ENCODE measurements at places on chromosomes 13 and 19. TPM values are rescaled to one million over a fixed set of nuclear protein-coding genes. Genes with fewer than 3 reads are reported as not detected.

GRK1 gene
- total RNA-seq: not detected

FBXO27 gene
- total RNA-seq: under 0.01 TPM

NPAS1 gene
- 0.56 TPM for total RNA-seq

OR10H1 gene
- not detected for total RNA-seq

LSM7 gene
- total RNA-seq: 200 TPM

PSG3 gene
- not detected for total RNA-seq

DNA sequence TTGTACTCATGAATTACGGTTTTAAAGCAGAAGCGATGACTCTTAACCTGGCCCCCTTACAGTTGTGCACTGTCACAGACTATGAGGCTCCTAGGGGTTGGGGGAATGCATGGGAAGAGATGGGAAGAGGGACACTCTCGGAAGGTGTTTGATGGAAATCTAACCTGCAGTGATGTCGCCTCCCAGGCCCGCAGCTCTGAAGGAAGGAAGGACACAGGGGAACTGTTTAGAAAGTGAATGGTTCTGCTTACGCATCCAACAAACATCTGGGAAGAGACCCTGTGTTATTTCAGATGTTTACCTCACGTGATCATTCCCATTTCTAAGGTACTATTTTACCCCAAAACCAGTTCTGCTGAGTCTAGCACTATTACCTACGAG, 48.0 kb upstream of the SLC7A9 start:
- no peak for DNase-seq

DNA sequence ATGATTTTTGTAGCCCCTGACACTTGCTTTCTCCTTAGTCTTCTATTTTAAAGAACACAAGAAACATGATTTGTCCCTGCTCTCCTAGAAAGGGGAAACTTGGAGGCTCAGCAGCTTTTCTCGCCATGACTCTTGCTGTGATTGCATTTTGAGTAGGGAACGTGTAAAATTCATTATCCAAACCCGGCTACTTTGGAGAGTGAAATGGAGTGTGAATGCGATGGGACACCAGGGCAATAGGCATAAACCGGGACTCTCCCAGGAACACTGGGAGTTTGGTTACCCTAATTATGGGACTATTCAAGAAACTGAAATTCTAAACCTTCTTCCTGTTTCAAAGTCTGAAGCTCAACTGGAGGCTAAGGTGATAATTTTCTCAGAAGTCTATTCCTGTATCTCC, 181.7 kb upstream of the RFC3 start:
- DNase-seq: no peak

- DNase-seq: peak; percentile 28
These were observed 5.2 kb downstream of the GRTP1 start for GRCh38 chr13:113358653-113359190.

DNA sequence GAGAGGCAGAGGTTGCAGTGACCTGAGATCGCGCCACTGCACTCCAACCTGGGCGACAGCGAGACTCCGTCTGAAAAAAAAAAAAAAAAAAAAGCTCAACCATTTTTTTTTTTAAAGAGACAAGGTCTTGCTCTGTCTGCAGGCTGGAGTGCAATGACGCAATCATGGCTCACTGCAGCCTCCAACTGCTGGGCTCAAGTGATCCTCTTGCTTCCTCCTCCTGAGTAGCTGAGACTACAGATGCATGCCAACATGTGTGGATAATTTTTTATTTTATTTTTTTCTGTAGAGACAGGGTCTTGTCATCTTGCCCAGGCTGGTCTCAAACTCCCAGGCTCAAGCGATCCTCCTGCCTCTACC, 10.3 kb downstream of the EHD2 start:
- DNase-seq: peak; percentile 95

DNA sequence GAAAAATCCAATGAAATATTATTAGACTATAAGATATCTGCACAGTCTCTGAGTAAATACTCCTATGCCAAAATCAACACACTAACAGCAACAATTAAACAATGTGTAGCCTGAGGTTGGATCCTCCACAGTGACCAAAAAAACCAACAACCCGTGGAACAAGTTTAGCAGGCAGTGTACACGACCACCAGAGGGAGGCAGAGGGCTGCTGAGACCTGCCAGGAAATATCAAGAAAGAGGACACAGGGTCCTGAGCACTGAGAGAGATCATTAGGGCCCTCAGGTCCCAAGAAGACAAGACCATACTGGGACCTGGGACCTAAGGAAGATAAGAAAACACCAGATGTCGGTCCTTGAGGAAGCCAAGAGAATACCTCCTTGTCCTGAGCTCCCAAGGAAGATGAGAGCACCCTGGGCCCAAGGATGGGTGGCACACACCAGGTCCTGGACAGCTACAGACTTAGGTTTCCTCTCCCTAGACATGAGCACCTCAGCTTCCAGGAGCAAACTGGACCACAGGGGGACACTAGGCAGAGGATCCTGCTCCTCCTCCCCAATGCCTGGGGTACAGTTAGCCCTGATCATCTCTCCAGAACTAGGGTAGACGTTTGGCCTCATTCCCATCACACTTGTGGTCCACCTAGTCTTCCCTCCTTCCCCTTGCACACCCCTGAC, 822 bp upstream of the ZNF274 start:
- no peak for DNase-seq

GRCh38 chr19:7200736-7201135, 93.5 kb downstream of the INSR start:
- no peak for DNase-seq

DNA sequence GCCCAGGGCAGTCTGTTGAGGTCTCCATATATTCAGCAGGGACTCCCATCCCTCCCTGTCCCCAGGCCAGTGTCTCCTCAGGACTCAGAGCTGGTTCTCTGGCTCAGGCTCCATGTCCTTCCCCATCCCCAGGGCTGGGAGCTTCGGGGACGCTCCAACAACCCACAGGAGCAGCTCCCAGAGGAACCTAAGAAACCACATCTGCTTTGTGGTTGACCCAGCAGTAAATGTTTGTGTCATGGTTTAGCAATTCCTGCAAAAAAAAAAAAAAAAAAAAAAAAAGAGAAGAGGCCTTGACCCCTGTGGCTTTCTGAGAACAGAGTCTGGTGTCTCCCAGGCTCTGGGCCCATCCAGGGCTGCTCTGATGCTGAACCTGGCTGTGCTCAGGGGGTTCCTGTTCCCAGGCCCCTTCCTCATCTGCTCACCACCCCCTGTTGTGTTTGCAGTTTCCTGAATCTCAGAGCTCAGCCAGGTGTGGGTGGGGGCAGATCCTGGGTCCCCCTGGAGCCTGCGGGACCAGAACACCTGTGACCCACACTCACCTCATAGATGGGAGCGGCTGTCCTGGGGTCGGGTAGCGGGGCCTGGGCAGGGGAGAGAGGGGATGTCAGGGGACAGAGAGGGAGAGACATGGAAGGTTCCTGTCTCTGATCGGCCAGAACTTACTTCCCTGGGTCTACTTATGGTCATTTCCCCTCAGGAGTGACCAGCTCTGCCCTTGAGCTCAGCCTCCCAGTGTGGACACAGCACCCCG, 25.2 kb upstream of the CEACAM1 start:
- peak; percentile 67 for DNase-seq

DNA sequence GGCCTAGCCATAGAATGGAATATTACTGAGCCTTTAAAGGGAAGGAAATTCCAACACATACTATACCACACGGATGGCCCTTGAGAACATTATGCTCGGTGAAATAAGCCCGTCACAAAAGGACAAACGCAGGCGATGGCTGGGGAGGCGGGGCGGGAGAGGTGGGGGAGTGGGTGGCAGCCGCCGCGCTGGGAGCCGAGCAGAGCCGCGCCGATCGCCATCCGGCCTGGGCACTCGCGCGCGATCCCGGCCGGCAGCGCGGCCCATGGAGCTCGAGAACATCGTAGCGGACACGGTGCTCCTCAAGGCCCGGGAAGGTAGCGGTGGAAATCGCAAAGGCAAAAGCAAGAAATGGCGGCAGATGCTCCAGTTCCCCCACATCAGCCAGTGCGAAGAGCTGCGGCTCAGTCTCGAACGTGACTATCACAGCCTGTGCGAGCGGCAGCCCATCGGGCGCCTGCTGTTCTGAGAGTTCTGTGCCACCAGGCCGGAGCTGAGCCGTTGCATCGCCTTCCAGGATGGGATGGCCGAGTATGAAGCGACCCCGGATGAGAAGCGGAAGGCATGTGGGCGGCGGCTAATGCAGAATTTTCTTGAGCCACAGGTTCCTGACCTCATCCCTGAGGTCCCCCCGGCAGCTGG, 140.1 kb downstream of the ZDHHC20 start:
- no peak for DNase-seq

DNA sequence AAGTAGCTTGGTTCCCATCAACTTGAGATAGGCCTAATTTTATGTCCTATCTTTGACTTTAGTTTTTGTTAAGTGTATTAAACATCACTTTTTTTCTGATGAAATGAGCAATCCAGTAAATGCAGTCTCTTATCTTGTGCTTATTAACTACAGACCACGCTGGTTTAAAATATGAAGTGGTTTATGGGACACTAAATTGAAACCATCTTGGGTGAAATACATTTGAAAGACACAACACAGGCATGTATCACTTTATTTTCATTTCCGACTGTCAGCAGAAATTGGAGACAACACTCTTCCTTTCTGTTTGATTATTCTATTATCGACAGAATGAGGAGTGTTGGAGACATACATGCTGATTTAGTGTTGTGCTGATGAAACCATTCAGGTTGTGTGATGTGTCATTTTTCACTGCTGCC, 447.7 kb downstream of the GPC6 start:
- no peak for DNase-seq

DNA sequence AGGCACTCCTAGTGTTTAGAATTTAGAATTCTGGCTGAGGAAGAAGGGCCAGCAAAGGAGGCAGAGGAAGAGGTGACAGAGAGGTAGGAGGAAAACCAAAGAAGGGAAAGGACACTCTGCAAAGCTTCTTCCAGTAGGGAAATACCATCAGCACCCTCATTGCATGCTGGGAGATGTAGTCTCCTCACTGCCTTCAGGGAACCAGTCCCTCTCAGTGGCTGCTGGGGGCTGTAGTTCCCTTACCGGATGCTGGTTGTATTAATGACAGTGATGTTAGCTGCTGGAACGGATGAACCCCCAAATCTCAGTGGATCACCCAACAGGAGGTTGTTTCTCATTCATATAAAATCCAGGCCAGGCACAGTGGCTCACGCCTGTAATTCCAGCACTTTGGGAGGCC, 10.1 kb downstream of the GRIN2D start:
- peak; percentile 71 for DNase-seq

GRCh38 chr13:90857921-90858320, 489.6 kb upstream of the MIR17HG start:
- DNase-seq: no peak

- DNase-seq: no peak
These were observed 59.0 kb upstream of the FLT1 start for GRCh38 chr13:28553971-28554370.

GRCh38 chr13:114219392-114219791, 15.3 kb upstream of the CDC16 start:
- no peak for DNase-seq

DNA sequence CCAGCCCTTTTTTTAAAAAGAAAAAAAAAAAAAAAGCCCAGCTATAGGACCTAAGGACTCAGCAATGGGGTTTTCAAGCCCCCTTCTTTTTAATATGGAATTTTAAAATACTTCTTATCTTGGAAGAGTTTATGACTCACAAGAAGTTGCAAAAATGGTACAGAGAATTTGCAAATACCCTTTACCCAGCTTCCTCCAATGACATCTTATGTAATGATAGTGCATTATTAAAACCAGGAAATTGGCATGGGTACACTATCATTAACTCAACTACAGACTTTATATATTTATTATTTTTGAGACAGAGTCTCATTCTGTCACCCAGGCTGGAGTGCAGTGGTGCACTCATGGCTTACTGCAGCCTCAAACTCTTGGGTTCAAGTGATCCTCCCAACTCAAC, 16.1 kb downstream of the TMEM38A start:
- DNase-seq: no peak

GRCh38 chr19:44112802-44113137, 429 bp upstream of the ZNF225 start:
- DNase-seq: no peak

- DNase-seq: no peak
These were observed 379.6 kb downstream of the SLITRK6 start for GRCh38 chr13:85419611-85420010.

- DNase-seq: peak; percentile 84
These were observed 3.5 kb upstream of the ZNF701 start for GRCh38 chr19:52566588-52566987.

Data from IMR-90 (cell line).